ENCODE measurements at places on chromosomes 4 and X.

GRCh38 chr4:176193938-176194337 is 1.4 kb downstream of the SPATA4 start:
- DNase-seq, result no peak

DNA sequence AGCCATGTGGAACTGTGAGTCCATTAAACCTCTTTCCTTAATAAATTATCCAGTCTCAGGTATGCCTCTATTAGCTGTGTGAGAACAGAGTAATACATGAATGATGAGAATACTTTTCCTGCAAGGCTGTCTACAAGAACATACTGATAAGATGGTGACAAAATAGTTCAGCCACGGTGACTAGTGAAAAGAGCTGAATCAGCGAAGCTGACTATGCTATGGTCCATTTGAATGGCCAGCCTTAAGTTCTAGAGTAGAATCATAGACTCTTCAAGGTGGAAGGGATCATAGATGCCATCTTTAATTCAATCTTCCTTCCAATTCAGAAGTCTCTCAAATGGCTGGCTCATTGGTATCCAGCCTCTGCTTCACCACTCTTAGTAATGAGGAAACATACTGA is 163.3 kb downstream of the SPANXN1 start:
- DNase-seq, result no peak

DNA sequence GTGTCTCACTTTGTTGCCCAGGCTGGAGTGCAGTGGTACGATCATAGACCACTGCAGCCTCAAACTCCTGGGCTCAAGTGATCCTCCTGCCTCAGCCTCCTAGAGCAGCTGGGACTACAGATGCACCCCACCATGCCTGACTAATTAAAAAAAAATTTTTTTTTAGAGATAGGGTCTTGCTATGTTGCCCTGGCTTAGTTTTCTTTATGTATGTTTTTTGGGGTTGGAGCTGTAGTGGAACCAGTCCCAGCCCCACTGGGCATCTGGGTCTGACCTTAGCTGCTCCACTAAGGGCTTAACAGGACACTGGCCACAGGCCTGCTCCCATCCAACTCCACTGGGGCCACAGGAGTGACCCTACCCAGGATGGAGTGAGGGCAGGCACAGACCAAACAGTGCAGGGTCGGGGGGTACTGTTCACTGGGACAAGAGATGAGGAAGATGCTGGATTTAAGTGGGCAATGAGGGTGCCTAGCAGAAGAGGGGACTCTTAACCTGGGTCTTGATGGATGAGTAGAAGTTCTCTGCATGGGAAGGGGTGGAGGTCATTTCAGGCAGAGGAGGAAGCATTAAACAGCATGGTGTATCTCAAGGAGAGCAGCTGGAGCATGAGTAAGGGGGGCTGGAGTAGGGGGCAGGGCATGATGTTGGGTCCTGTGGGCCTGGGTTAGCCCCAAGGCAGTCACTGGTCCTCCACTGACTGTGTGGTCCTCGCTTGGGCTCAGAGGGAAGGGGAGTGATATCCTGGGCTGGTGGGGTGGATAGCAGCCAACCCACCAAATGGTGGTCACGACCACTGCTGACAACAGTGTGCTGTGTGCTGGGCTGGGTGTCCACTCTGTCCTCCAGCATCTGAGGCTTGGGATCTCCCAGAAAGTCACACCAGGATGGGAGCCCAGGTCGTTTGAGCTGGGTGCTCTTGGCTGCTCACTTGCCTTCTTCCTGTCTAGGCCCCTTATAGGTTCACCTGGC is 24.1 kb upstream of the ADD1 start:
- no peak for DNase-seq

DNA sequence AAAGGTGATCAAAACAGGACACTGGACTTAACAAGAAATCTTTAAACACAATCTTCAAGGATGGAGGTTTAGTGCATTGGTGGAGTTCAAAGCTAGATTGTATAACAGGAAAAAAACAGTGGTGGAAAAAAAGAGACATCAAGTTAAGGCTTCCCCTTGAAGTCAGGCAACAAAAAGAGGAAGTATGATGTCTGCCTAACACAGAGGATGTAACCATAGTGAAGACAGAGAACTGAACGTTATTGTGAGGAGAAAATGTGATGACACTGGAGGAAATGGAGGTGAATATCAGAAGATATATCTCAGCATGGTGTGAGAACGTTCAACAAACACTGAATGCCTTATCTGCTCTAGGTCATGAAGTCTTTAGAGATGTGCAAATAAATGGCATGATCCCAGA is 192.4 kb upstream of the AR start:
- no peak for DNase-seq

DNA sequence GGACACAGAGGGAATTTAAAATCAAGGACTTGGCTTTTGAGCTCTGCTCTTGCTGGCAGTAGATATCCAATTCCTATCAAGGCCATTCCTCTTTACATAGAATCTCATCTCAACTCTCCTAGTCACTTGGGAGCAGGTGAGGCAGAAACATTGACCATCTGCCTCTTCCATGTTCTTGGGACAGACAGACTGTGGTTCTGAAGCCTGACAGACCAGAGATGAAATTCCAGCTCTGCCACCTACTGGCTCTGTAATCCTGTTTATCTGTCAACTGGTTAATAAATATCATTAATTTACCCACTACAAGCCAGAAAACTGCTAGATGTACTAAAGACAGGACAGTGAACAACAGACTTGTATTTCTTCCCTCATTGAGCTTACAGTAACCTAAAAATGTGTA is 300.8 kb downstream of the ADGRL3 start:
- peak; percentile 4 for DNase-seq

- no peak for DNase-seq
These were observed 6.5 kb downstream of the P2RY4 start for GRCh38 chrX:70253377-70254062.

DNA sequence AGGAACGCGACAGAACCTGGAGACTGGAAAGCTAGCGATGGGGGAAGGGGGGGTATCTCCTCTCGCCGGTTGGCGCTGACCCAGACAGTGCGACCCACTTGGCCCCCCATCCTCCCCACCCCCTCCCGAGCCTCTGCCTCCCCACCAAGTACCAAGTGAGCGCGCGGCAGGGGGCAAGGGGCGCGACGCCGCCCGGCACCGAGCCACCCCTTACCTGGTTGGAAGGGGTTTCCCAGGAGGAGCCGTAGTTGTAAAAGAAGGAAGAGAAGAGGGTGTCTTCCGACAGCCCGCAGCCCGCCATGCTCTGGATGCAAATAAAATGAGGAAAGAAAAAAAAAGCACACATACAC is 112.2 kb downstream of the DHX15 start:
- DNase-seq, result peak; percentile 0

- DNase-seq, result no peak
These were observed 14.2 kb upstream of the PABPC4L start for GRCh38 chr4:134215620-134216344.

GRCh38 chr4:174517502-174518445 is 4.5 kb downstream of the HPGD start:
- DNase-seq, result no peak

DNA sequence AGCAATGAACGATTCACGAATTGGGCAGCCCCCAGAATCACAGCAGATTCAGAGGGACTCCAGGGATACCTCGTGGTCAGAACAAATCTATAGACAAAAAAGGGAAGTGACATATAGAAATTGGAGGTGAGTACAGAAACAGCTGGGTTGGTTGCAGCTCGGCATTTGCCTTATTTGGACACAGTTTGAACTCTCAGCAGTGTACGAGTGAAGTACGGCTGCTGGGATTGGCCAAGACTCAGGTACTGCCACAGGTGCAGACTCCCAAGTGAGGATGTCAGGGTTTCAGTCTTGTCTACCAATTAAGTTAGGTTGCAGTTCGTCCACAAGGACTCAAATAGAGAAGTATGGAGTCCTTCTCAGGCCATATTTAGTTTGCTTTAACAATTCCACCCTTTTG is 28.2 kb downstream of the HTT-AS start:
- DNase-seq, result no peak

GRCh38 chr4:16140879-16141249 is 57.0 kb upstream of the PROM1 start:
- DNase-seq, result peak; percentile 98

GRCh38 chr4:15691346-15692135 is 9.9 kb downstream of the FAM200B start:
- no peak for DNase-seq

GRCh38 chr4:126678618-126679017 is 954.1 kb upstream of the INTU start:
- no peak for DNase-seq

GRCh38 chr4:156101571-156101970 is 147.9 kb upstream of the CTSO start:
- no peak for DNase-seq

DNA sequence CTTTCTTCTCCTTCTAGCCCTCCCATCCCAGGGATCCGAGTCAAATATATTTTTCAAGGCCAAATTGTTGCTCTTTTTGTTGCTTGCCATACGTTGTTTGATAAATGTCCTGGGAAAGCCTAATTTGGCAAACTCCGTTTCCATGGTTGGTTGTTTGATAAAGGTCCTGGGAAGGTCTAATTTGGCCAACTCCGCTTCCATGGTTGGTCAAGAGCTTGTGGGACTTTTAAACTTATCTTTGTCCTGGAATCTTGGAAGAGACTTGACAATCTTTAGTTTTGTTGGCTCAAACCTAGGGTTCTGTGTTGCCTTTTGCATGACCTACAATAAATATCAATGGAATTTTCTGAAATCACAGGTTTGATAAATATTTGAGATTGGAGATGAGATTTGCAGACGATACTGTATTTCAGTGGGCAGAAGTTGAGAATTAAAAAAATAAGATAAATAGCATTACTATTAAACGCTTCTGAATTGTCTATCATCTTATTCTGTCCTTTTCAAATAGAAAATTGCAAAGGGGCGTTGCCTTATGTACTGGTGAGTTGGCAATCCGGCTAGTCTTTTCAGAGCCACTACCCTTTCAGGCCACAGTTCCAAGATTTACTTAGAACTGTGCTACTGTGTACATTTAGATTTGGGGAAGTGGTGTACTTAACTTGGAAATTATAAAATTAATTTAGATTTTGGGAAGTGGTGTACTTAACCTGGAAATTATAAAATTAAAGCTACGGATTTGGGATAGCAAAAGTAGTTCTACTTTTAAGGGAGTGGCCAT is 804 bp downstream of the OSTC start:
- peak; percentile 31 for DNase-seq

GRCh38 chr4:87864321-87864720 is 31.6 kb downstream of the MEPE start:
- DNase-seq, result no peak

GRCh38 chr4:32748498-32748897 is 2028.3 kb downstream of the PCDH7 start:
- no peak for DNase-seq

DNA sequence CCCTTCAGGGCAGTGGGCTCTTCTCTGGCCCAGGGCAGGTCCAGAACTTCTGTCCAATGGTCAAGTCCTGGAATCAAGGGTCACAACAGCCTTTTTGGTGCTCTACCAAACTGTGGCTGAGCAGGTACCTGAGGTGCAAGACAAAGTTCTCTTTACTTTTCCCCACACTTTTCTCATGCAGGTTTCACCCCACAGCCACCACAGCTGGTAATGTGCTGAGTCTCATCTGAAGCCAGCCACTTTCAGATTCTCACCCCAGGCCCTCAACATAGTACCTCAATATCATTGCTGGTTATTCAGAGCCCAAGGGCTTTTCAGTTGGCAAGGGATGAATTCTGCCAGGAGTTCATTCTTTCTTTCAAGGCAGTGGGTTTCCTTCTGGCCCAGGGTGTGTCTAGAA is 426.0 kb downstream of the TECRL start:
- DNase-seq, result no peak

GRCh38 chr4:3765271-3766035 is 732 bp upstream of the ADRA2C start:
- DNase-seq, result peak; percentile 51

DNA sequence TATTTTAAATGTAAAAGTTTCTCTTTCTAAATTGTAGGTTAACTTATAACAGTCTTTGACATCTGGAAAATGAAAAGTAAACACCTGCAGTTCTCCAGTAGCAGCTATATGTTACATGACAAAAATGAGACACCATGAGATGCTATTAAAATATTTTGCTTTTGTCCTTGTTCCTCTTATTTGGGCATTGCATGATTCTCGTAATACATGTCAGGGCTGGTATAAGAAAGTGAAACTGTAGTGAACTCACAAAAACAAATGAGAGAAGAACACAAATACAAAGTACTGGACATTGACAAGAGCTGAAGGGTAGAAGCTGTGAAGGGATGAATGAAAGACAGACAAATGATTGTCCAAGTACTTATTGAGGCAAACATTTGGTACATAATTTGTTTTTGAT is 9.0 kb downstream of the GK2 start:
- DNase-seq, result no peak

DNA sequence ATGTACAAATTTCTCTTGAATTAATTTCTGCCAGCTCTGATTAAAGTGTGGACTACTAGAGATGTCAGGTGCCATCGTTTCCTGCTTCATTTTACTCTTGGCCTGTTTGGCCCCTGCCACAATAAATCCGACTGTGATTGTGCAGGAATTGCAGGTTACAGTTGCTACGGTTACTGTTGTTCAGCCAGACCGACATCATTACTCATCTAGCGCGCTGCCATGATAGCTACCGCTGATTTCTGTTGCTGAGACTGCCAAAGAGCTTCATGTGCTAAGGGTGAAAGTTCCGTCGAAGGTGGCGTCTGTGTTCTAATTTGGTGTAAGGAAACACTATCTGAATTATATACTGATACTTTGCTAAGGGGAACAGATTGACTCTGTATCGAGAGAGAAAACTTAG is 22.1 kb downstream of the SLIT2 start:
- DNase-seq, result no peak

- DNase-seq, result no peak
These were observed 5.7 kb downstream of the CYBB start for GRCh38 chrX:37785569-37785968.

Data from ACHN (cell line).